Inflammatory macrophage (primary cell): ENCODE measurements at places on chromosomes 1 and 21.
A peak's percentile ranks its signal among the peaks of the same experiment; 100 is the strongest.

DNA sequence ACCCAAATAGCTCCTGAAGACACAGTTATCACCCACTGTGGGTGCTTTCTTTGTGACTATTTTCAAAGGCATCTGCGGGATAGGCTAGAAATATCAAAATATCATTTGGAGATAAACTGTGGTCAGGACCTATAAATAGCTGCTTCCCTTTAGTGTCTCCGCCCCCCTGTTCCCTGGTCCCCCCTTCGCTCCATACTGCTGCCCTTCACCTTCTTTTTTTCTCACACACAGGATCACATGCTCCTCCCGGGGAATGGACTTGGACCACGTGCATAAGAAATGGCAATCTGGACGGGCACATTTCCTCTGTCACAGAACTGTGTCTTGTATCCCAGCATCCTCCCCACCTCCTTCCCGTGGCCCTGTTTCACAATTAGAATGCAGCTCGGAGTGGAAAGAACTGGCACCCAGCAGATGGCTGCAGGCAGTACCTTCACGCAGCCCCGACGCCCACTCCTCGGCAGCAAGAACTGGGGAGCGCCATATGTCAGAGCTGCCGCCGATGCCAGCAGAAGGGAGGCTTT, 68.8 kb upstream of the SSX2IP start:
- peak; percentile 54 for DNase-seq

- no peak for DNase-seq
Measured at GRCh38 chr1:198604975-198605374, 33.9 kb upstream of the PTPRC start.

DNA sequence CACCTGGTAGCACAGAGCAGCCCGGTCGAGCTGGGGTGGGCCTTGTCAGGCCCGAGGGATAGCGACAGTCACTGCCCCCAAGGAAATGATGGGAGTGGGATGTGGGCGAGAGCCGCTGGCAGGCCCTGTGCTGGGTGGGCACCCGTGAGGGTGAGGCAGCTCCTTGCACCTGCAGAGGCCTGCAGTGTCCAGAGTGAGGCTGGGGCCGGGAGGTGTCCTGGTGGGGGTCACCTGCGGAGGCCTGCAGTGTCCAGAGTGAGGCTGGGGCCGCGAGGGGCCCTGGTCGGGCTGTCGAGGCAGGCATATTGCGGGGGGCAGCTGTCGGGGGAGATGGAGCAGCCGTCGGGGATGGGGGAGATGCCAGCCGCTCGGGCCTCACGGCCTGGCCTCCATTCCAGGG, 49.5 kb downstream of the SLC19A1 start:
- no peak for DNase-seq

- DNase-seq = no peak
Measured at GRCh38 chr21:14751011-14751410, 204.9 kb upstream of the SAMSN1 start.

- DNase-seq = no peak
Measured at GRCh38 chr1:203080456-203080855, 5.4 kb downstream of the MYOG start.

GRCh38 chr1:223662943-223663342, 2.6 kb downstream of the CAPN8 start:
- peak; percentile 56 for DNase-seq

DNA sequence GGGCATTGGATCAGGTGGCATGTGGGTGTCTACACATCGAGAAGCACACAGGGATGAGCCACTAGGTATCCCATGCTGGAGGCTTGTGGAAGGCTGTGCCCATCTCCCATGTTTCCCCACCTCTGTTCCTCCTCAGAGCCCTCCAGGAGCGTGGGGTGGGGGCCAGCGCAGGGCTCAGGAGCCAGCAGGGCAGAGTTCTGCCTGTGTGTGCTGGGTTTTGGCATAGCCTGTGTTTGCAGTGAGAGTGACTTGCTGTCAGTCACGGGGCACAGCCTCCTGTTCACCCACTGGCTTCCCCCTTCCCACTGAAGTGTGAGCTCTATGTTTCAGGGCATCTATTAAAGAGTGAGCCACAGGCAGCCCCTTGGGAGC, 10.4 kb downstream of the IBA57 start:
- no peak for DNase-seq

DNA sequence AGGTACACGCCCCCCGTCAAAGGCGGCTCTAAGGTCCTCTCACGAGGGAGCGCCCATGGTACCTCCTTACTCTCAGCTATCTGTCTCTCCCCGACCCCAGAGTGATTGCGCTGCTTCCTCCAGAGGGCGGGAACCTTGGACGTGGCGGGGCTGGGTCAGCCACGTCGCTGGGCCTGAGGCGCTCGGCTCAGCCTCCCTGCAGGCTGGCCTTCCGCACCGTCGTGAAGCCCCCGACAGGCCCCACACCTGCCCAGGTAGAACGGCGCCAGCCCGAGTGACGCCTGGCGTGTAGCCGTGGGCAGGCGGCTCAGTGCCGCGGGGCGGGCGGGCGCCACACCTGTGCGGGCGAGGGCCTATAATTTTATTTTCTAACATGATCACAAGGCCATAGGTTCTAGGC, 122.2 kb upstream of the BEND5 start:
- no peak for DNase-seq

GRCh38 chr21:29238053-29238966, 60.4 kb upstream of the BACH1 start:
- peak; percentile 79 for DNase-seq

- DNase-seq = no peak
Measured at GRCh38 chr1:81542196-81542595, 258.5 kb upstream of the ADGRL2 start.

- DNase-seq = no peak
Measured at GRCh38 chr1:212952641-212952976, 2.3 kb downstream of the VASH2 start.

DNA sequence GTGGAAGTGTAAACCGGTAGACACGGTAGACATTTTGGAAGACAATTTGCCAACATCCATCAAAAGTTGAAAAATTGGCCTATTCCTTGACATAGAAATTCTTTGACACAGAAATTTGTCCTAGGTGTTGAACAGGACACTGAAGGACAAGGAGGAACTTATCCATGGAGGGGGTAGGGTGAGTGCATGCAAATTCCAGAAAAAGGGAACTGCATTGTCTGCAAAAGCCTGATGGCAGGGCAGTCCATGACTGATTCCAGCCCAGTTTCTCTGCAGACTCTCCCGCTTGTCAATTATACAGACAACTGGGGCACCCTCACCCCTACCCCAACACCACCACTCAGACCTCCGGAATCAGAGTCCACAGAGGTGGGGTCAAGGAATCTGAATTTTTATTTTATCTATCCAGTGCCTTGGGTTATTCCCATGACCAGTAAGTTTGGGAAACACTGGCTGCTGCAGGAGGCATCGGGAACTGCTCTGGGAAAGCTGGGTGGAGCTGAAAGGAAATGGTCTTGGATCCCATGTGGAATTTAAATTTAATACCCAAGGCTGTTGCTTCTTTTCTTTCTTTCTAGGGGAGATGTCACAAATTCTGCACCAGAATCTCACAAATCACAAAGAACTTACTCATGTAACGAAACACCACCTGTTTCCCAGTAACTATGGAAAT, 103.3 kb upstream of the SLC45A1 start:
- DNase-seq = no peak

DNA sequence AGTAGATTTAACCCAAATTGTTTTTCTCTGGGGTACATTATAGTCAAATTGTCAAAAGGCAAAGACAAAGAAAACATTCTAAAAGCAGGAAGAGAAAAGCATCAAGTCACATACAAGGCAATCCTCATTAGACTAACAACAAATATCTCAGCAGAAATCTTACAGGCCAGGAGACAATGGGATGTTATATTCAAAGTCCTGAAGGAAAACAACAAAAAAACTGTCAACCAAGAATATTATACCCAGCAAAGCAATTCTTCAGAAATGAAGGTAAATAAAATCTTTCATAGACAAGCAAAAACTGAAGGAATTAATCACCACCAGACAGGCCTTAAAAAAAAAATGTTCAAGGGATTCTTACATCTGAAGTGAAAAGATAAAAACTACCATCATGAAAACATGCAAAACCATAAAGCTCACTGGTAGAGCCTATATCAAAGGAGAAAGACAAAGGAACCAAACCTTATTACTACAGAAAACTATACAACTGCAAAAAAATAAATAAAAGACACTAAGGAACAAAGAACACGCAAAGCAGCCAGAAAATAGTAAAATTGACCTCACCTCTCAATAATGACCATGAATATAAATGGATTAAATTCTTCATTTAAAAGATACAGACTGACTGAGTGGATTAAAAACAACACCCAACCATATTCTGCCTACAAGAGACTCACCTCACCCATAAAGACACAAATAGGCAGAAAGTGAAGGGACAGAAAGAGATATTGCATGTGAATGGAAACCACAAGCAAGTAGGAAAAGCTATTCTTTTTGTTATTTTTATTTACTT, 113.8 kb upstream of the ZC3H11B start:
- no peak for DNase-seq

DNA sequence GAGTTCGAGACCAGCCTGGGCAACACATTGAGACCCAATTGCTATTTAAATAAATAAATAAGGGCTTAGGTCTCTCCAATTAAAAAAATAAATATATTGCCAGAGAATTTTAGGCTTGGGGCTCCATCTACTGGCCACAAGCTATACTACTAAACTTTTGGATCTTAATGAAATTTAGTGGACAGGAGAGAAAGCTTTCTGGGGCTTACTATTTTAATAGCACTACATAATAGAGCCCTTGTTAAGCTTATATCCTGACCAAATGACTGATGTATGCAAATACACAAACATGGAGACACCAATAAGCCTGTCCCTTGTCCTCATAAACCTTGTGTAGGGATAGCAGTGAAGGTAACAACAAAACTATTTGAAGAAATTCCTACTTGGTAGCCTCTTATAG, 18.4 kb downstream of the CCT3 start:
- DNase-seq = peak; percentile 54

DNA sequence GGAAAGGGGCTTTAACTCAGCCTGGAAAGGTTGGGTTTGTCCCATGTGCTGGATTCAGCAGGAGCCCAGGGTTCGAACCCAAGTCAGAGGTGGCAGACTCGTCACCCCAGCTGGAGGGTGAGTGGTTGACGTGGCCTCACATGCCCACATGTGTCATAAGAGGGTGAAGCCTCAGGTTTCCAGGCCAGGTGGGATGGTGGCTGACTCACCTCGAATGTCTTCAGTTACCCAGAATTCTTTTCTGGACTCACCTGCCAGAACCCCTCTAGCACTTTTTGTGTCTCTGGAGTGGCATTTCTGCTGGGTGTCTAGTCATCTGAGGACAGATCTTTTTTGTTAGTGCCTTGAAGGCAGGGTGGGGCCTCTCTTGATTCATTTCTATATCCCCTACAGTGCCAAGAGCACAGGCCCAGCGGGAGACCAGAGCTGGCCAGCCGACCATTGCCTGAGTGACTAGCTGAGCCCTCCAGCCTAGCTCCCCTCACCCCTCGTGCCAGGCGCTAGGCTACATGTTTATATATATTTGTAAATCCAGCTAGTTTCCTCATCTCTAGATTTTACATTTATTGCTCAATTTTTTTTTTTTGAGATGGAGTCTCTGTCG, 28.1 kb downstream of the IL6R start:
- peak; percentile 62 for DNase-seq

GRCh38 chr1:213605732-213606131, 382.0 kb upstream of the PROX1 start:
- no peak for DNase-seq

GRCh38 chr21:39796466-39796865, 51.5 kb downstream of the IGSF5 start:
- DNase-seq = no peak
